Stimulated activated CD8-positive, alpha-beta memory T cell treated with anti-CD3 and anti-CD28 coated beads, Interleukin-15, amount 100 ng/mL, for 24 hours (primary cell): ENCODE measurements at places on chromosomes 13 and 19.

DNA sequence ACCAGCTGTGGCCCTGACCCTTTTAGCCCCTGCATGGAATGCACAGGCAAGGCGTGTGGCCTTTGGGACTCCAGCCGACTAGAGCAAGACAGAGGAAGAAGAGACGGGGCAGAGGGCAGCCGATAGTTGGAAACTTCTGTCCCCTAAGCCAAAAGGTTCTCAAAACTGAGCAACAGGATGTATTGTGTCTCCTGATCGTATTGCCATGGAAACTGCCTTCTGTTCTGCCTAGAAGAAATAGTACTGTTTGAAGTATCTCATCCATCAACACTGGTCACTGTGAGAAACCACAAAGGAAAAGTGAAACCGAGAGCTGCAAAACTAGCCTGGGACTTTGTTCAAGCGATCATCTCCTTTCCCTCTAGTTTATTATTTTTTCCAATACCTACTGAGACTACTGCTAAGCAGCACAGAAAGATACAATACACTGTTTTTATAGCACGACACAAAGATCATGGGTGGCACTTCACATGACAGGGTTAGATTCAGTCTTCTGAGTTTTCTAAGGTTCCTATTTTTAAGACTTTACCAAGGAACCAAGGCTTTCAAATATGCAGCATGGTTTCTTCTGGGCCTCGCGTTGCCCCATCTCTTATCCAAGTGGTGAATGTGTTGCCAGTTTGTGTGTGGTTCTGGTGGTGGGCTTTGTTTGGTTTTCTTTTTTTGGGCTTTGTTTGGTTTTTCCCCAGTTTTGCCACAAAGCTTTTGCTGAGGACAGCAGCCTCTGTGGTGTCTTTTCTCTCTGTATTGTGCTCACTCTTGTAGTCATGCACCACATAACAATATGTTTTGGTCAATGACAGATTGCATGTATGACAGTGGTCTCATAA lies 49.3 kb upstream of the GPR183 start:
- DNase-seq = no peak

DNA sequence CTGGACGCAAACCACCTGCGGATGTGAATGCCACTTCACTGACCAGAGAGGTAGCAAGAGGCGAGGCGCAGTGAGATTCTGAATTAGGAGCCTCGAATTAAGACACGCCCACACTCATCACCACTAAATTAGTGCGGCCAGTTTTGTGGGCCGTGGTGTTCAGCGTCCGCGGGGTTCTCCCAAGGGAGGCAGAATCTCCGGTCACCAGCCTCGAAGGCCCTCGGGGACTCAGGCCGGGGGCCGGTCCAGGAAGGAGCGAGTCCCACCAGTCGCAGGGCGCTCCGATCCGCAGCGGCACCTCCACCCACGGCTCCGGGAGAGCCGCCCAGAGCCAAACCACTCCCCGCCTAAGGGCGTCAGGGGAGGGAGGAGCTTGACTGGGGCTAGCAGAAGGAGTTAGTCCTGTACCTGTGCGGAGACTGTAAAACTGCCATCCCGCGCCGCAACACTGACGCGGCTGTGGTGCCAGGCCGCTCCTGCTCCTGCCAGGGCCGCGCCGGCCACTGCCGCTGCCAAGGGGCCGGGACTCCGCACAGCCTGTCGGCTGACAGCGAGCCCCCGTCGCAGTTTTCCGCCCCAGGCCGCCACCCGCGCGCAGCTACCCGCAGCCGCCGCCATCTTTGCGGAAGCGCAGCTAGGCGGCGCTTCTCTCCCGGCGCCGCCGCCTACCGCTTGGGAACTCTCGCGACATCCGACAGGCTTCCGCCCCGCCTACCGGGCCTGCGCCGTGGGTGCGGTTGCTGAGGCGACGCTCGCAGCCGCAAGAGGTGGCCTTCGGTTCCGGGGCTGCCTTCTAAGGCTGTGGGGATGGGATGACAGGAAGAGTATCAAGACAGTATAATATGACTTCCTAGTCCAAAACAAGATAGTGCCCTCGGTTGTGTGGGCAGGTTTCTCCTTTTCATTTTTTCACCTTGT lies at the start of gene MICU2:
MICU2 (minus strand) TSS at position 640 of the 918 bp plus-strand sequence; CDS start at position 618, 22 bp downstream.
- DNase-seq = peak; percentile 87

DNA sequence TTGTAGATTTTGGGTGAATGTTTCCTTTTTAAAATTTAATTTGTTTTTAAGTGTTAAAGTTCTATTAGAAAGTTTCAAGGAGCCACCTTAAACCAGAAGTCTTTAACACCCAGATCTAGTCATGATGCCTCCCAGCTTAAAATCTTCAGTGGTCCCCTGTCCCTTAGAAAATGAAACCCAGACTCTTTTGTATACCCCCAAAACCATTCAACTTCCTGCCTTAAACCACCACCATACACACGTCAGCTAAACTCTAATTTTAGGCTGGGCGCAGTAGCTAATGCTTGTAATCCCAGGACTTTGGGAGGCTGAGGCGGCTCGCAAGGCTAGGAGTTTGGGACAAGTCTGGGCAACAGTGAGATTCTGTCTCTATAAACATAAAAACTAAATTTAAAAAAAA lies 37.9 kb downstream of the N4BP2L1 start:
- DNase-seq = no peak

DNA sequence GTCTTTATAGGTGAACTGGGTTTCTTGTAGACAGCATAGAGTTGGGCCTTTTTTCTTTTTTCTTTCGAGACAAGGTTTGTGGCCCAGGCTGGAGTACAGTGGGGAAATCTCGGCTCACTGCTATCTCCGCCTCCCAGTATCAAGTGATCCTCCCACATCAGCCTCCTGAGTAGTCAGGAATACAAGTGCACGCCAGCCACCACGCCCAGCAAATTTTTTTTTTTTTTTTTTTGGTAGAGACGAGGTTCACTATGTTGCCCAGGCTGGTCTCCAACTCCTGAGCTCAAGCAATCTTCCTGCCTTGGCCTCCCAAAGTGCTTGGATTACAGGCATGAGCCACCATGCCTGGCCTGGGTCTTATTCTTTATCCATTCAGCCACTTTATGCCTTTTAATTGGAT lies 5.1 kb upstream of the CALM3 start:
- DNase-seq = no peak

- DNase-seq = no peak
These were observed 2.6 kb upstream of the PEPD start for GRCh38 chr19:33524024-33524664.

DNA sequence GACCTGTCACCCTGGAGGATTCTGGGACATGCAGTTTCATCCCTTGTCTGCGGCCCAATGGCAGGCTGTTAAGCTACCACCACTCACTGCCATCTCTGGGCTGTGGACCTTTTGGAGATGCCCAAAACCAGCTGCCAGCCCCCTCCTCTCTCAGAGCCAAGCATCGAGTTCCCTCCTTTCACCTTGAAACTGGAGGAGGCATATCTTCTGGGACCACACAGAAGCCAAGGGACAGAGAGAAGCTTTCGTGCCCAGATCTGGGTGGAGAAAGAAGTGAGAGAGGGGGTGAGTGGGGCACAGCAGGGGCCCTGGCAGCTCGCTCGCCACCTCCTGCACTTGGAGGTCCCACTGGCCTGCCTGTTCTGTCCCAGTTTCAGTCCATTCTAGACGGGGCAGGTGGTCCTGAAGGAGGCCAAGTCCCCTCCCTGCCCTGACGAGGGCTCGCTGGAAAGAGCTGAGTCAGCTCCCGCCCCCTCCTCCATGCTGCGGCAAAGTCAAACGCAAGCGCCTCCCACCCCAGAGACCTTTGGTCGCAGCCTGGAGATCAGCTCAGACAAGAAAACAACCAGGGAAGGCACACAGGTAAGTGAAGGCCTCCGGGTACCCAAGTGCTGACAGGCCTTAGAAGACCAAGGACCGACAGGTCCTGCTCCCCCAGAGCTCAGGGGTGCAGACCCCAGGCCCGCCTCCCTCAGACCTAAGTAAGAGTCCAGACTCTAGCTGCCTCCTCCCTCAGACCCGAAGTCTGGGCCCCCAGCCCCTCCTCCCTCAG lies 3.8 kb downstream of the BCAT2 start:
- no peak for DNase-seq
